ENCODE measurements at places on chromosomes 2 and 18. TPM values are rescaled to one million over a fixed set of nuclear protein-coding genes. Genes with fewer than 3 reads are reported as not detected.

IL37 gene
- not detected for total RNA-seq

TNS1 gene
- total RNA-seq = 11.3 TPM

GPR45 gene
- total RNA-seq = 0.30 TPM

TXNDC2 gene
- not detected for total RNA-seq

SERPINB12 gene
- not detected for total RNA-seq

LIMS2 gene
- 8.8 TPM for total RNA-seq

ERICH2 gene
- total RNA-seq = not detected

HOXD13 gene
- total RNA-seq = not detected

SIGLEC15 gene
- total RNA-seq = not detected

GRCh38 chr2:5691221-5691984, 781 bp upstream of the SOX11 start:
- H3K36me3 ChIP-seq = peaks cover 26% of the 10 kb centered on the region
- H3K4me3 ChIP-seq = peak overlapping the region; percentile 96
- peak; percentile 70 for DNase-seq

DNA sequence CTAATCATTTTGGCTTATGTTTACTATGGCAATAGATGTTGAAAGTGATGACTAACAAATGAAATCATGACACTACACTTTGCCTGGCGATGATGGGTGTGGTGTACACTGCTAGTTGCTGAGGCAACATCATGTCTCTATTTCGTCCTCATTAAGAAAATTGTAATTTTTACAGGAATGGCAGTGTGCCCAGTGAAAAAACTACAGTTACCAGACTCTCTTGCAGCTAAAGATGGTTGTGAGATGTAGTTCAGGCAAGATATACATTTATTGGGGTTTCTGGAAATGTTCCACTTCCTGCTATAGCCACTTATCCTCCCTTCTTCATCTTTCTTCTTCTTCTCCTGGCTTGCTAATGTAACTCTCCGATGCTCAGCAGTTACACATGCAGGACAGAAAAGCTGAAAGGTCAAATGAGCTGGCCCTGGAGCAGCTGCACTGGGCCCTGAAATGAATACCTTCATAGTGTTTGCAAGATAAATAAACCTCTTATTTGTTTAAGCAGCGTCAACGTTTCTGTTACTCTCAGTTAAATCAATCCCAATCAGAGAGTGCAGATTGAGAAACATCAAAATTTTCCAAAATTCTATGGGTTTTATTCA, 46.0 kb downstream of the SOCS6 start:
- H3K4me1 ChIP-seq = peaks cover 13% of the 10 kb centered on the region
- H3K36me3 ChIP-seq = peaks cover 40% of the 10 kb centered on the region
- no peak for DNase-seq
- no peak overlapping the region for H3K4me3 ChIP-seq
- H3K27ac ChIP-seq = no peak overlapping the region

- H3K27me3 ChIP-seq = peaks cover 2% of the 10 kb centered on the region
- H3K36me3 ChIP-seq = no peaks in the 10 kb centered on the region
- no peak overlapping the region for H3K4me3 ChIP-seq
- no peak for DNase-seq
- no peak overlapping the region for H3K27ac ChIP-seq
These were observed 496.2 kb downstream of the SATB2 start for GRCh38 chr2:198961547-198961946.

DNA sequence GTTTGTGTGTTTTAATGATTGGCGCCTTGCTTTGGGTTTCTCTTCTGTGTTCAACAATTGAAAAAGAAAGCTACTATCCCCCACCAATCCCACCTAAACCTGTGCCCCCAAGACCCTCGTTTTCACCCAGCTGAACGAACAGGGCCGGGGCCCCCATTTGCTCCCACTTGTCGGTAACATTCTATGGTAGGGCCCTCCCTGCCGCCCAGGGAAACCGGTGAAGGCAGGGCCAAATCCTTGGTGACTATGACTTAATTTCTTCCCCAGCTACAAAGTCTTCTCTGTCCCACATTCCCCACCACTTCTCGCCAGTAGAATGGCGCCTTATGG, 598 bp upstream of the SNRNP200 start:
- H3K4me3 ChIP-seq = peak overlapping the region; percentile 100
- peaks cover 23% of the 10 kb centered on the region for H3K36me3 ChIP-seq
- DNase-seq = no peak
- no peaks in the 10 kb centered on the region for H3K27me3 ChIP-seq

DNA sequence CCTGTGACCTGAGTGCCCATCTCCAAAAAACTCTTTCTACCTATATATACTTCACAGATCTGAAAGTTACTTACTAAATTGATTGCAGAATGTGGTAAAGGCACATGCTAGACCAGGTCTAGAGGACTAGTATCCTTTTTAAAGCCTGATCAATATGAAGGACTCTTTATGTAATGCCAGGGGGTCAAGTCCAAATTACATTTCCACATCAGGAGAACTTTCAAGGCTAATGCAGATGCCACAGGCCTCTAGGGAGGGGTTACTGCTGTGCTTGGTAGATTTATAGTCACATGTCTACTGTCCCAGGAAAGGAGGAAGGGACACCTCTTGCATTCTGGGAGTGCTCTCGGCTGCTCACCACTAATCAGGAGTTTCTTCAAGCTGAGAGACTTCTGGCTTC, 118.4 kb upstream of the NOSTRIN start:
- no peak overlapping the region for H3K4me3 ChIP-seq
- no peak for DNase-seq
- H3K4me1 ChIP-seq = peaks cover 14% of the 10 kb centered on the region
- H3K27me3 ChIP-seq = no peaks in the 10 kb centered on the region
- H3K36me3 ChIP-seq = no peaks in the 10 kb centered on the region
- H3K27ac ChIP-seq = no peak overlapping the region

DNA sequence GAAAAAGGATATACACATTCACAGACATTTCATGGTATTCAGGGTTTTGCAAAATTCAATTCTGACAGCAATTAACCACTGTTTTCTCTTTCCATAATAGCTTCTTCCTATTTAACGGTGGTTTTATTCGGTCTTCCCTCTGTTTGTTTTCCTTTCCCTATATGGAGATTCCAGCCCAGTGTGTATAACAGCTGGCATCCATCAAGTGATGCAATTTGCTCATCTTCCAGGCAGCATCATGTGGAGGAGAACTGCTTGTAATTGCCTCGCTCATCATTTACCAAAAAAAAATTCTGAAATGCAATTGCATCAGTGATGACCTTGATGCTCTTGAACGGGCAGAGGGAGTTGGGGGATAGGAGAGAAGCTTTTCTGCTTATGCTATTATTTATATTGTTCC, 165.9 kb upstream of the PGAP1 start:
- no peaks in the 10 kb centered on the region for H3K36me3 ChIP-seq
- H3K27ac ChIP-seq = no peak overlapping the region
- peaks cover 2% of the 10 kb centered on the region for H3K27me3 ChIP-seq
- no peak for DNase-seq

GRCh38 chr2:80545420-80546210, 241.1 kb upstream of the LRRTM1 start:
- peaks cover 11% of the 10 kb centered on the region for H3K4me1 ChIP-seq
- H3K27me3 ChIP-seq = no peaks in the 10 kb centered on the region
- no peaks in the 10 kb centered on the region for H3K36me3 ChIP-seq
- H3K27ac ChIP-seq = no peak overlapping the region
- no peak for DNase-seq

- peaks cover 3% of the 10 kb centered on the region for H3K4me1 ChIP-seq
- no peaks in the 10 kb centered on the region for H3K36me3 ChIP-seq
- DNase-seq = no peak
- peaks cover 13% of the 10 kb centered on the region for H3K27me3 ChIP-seq
- H3K4me3 ChIP-seq = no peak overlapping the region
These were observed 126.7 kb downstream of the NDUFA10 start for GRCh38 chr2:239898292-239898925.

GRCh38 chr2:120441351-120441700, 95.4 kb downstream of the INHBB start:
- H3K36me3 ChIP-seq = no peaks in the 10 kb centered on the region
- H3K27ac ChIP-seq = no peak overlapping the region
- H3K27me3 ChIP-seq = peaks cover 89% of the 10 kb centered on the region
- no peak for DNase-seq

DNA sequence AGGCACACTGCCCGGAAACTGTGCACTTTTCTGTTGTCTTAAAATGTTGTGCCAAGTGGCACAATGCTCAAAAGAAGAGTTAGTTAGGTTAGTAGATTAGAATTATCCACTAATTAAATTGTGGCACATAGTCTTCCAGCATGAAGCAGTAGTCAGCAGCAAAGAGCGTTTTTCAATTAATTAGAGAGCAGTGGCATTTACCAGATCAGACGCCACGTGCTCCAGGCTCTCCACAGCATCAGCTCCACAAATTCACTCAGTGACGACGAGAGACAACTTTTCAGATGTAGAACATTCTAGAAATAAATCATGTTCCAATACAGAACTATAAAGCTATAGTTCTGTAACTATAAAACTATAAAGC, 16.4 kb upstream of the RTTN start:
- no peak overlapping the region for H3K27ac ChIP-seq
- DNase-seq = no peak
- no peaks in the 10 kb centered on the region for H3K36me3 ChIP-seq
- H3K4me3 ChIP-seq = no peak overlapping the region

DNA sequence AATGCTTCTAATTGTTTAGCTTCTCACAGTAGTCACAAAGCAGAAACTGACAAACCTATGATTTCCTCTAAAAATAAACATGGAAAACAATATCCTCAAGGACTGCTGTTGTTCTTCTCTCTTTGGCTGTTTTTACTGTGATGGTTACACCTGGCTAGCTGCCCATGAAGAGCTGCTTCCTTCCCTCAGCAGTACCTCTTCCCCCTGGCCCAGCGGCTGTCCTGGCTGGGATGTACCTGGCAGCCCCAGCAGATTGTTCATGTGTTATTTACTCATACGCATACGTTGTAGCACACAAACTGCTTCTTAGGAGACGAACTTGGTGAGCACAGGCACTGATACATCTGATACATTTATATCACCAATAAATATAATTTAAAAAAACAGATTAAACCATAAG, 27.4 kb downstream of the NEMP2 start:
- H3K4me3 ChIP-seq = no peak overlapping the region
- peaks cover 3% of the 10 kb centered on the region for H3K4me1 ChIP-seq
- peak overlapping the region; percentile 71 for H3K27ac ChIP-seq
- no peaks in the 10 kb centered on the region for H3K27me3 ChIP-seq
- no peak for DNase-seq
- H3K36me3 ChIP-seq = no peaks in the 10 kb centered on the region
